T-helper 17 cell (primary cell): ENCODE measurements at places on chromosomes 6 and 20. TPM values are rescaled to one million over a fixed set of nuclear protein-coding genes. Genes with fewer than 3 reads are reported as not detected.

KIAA0408 gene
- total RNA-seq, result 3.5 TPM

MRAP2 gene
- not detected for total RNA-seq

BTNL2 gene
- total RNA-seq, result not detected

CDH26 gene
- 1.9 TPM for total RNA-seq

PACSIN1 gene
- 0.50 TPM for total RNA-seq

DXO gene
- 35.0 TPM for total RNA-seq

ARMC12 gene
- total RNA-seq, result 1.2 TPM

CST4 gene
- total RNA-seq, result not detected

EDEM2 gene
- 24.1 TPM for total RNA-seq

NKAIN2 gene
- 0.13 TPM for total RNA-seq

UNC5CL gene
- total RNA-seq, result 4.9 TPM

LY6G5B gene
- total RNA-seq, result 27.6 TPM

SPATS1 gene
- total RNA-seq, result not detected

PI16 gene
- 14.5 TPM for total RNA-seq

KHDC1 gene
- 0.52 TPM for total RNA-seq

UBD gene
- not detected for total RNA-seq

HIVEP1 gene
- 70.0 TPM for total RNA-seq

SYCP2 gene
- total RNA-seq, result 6.0 TPM

RBM24 gene
- total RNA-seq, result 0.15 TPM

SAMD3 gene
- 14.5 TPM for total RNA-seq

TFAP2D gene
- total RNA-seq, result not detected

LY6G6F gene
- 29.1 TPM for total RNA-seq

PRSS35 gene
- total RNA-seq, result not detected
